Activated CD4-positive, alpha-beta T cell treated with anti-CD3 and anti-CD28 coated beads for 1 hour (primary cell): ENCODE measurements at places on chromosomes 16 and 17.
A peak's percentile ranks its signal among the peaks of the same experiment; 100 is the strongest.

GRCh38 chr17:61799812-61800484, 63.4 kb downstream of the BRIP1 start:
- no peak for DNase-seq

- DNase-seq, result no peak
These were observed 49.9 kb downstream of the MAP1LC3B start for GRCh38 chr16:87441886-87442580.

DNA sequence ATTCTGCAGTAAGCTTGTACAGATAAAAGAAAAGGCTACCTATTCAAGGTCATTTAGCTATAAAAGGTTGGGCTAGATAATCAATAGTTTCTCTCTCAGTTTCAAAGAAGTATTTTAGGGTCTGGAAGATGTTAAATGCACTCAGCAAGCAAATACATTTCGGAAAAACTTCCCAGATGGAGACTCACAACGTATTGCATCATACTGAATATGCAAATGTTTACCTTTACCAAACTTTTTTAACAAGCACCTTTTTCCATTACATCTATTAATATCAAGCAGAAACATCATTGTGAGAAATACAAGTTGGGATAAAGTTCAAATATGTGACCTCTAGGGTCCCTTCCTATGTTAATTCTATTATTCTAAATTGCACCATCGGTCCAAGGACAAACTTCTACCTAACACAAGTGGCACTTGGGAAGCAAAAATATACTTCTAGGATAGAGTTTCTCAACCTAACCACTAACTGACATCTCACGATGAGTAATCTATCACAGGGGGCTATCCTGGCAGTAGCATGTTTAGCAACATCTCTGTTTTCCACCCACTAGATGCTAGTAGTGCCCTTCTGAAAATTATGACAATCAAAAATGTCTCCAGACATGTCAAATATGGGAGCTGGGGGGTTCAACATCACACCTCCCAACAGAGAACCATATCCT, 14.5 kb downstream of the KANSL1 start:
- DNase-seq, result no peak

- no peak for DNase-seq
These were observed 56.7 kb upstream of the SIAH1 start for GRCh38 chr16:48441863-48442279.

DNA sequence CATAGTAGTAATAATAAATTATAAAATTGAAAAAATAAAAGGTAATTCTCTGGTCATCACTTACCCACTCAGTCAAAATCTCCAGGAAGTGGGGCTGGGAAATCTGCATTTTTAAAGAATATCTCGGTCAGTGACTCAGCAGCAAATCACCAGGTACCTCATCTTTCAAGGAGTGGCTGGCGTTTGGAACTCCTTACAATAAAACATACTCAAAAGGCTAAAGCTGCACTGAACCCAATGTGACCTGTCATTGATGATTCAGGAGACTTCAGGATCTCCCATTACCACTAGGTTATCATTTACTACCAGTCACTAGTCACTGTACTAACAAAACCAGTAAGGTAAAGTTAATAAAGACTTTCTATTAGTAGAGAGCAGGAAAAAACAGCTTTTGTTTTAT, 21.5 kb upstream of the RFFL start:
- no peak for DNase-seq

DNA sequence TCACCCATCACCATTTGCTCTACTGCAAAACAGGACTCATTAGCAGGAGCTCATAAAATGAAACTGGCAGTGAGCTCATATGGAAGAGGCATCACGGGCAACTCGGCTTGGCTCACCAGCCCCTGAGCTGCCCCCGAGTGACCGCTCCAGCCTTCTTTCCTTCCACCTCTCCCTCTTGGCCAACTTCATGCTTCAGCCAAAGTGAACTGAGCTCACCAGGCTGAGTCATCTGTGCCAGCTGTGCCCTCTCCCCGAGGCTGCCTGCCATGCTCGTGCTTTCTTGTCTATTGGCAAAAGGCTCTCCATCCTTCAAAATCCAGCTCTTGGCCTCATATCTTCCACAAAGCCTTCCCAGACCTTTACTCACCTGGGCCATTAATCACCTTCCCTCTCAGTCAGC, 391.4 kb downstream of the WWOX start:
- no peak for DNase-seq

DNA sequence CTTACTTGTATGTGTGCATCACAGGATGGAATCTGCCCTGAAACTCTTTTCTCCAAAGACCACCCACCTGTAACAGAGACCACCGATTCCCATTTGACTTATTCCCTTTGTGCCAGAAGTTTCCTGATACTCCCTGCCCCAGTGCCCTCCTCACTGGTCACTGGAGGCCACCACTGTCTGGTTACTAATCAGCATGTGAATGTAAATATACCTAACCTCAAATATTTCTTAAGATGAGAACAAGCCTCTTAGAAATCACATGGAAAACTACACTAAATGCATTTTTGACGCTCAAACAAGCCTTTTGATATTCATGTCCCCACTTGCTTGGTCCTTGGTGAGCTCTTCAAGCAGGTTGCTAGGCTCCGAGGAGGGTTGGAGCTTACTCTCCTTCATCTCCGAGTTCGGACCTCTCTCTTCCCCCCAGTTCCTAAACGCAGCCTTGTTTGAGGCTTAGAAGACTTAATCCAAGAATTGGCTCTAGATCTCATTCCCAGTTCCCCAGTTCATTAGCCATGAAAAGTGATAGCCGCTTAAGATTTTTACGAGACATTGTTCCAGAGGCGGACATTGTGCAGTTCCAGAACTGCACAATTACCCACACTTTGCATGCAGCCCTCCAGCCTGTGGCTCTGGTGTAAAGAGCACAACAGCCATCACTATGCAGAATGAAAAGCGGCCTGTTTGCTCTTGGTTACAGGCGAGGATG, 579.2 kb upstream of the PSMD7 start:
- no peak for DNase-seq

DNA sequence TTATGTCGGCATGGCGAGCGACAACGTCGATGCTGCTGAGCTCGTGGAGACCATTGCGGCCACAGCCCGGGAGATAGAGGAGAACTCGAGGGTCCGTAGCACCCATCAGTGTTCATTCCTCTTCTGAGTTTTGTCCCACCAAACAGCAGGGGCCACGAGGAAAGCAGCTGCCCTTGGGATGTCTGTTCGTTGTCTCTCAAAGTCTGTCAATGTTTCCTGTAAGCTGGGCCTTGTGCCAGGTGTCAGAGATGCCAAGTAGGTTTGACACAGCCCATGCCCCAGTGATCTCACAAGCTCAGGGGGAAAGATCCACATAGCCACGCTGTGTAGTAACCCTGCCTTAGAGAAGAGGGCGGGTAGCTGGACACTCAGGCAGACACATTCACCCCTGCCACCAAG, 22.6 kb downstream of the NTAN1 start:
- DNase-seq, result no peak

GRCh38 chr16:25066426-25066746, 45.2 kb upstream of the LCMT1 start:
- DNase-seq, result no peak

DNA sequence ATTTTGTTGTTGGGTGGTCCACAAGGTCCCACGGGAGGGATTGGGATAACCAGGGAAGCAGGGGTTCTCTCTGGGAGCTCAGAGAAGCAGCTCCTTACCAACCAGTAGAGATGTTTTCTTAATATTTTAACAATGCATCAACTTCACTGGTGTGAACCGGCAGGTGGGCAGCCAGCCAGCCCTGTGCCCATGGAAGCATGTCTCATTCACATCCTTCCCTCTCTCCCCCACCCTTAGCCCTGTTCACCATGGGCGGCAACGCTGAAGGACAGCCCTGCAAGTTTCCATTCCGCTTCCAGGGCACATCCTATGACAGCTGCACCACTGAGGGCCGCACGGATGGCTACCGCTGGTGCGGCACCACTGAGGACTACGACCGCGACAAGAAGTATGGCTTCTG, 9.3 kb downstream of the MMP2 start:
- no peak for DNase-seq

DNA sequence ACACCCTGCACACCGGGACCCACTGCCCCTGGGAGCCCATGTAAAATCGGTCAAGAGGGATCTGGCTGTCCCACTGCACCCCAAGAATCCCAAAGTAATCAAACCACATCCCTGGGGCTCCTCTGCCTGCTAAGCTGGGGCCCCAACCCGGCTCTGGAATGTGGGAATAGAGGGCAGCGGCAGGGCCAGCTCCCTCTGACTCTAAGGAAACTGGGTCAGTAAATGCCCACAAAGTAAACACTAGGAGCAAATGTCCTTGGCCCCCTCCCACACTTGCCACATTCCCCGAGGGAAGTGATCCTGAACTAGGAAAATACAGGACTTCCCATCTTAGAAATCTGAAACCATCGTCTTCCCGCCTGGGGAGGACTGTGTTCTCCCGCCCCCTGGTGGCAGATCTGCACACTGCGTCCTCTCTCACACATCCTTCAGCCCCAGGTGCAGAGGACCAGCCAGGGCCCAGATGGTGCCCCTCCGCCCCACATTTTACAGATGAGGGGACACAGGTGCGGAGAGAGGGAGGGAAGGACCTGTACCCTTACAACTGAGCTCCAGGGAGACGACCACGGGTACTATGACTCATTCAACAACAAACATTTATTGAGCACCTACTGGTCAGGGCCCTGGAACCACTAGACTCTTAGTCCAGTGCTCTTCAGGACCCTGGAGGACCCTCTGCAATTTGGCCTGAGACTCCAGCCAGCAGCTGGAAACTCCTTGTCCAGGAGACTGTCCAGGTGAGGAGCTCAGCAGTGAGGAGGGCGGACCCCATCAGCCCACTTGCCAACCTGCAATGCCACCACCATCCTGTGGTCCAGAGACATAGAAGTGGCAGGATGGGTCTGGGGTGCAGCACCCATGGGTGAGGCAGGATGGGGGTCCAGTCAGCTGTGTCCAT, 10.1 kb downstream of the P3H4 start:
- DNase-seq, result peak; percentile 64

- DNase-seq, result no peak
These were observed 5.1 kb downstream of the LDAF1 start for GRCh38 chr16:21163576-21163975.

DNA sequence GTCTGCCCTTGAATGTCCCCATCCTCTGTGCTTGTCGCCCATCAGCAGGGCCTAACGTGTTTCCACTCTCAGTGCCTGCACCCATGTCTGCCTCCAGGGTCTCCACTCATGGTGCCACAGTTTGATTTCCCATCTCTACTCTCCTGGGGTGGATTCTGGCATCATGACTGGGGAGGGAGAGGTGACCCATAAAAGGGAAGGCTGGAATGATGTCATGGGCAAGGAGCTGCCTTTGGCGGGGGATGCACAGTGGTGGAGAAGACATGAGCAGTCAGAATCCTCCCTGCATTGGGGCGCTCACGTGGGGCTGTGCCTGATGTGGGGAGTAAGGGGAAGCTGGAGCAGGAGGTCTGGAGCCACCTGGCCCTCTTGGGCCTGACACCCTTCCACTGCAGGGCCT, 100.9 kb downstream of the USP22 start:
- DNase-seq, result no peak

GRCh38 chr17:49108318-49108717, 24.3 kb upstream of the B4GALNT2 start:
- DNase-seq, result no peak

DNA sequence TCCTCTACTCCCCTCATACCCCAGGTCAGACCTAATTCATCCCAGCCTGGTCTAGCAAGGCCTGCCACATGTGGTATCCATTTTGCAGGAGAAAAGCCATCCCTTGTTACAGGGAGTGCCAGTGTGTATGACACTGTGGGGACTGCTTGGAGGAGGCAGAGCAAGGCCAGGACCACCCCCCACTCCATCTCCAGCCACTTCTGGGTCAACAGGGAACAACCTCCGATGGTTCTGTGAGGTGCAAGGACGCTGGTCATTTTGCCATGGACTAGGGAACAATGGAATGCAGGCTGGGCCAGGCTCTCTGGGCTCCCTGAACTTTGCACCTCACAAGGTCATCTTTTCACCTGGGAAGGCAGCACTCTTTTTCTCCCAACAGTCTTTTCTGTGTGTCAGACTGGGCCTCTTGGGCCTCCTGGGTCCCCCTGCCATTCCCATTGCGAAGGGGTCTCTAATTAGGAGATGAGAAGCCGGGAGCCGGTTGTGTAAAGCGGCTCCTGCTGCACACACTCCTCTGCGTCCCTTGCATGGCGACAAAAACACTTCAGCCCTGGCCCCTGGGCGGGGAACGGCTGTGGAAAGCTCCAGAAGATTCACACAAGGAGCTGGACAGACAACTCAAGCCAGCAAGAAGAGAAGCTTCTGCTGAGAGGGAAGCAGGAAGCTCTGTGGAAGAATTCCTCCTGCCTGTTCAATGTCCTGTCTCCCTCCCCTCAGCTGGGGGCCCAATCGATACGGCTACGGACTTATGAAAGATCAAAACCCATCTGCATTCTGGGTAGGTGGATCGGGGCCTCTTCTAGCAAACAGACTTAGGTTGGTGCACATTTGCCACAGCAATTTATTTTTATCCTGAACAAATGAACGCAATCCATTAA, 38.5 kb upstream of the MTSS2 start:
- no peak for DNase-seq

GRCh38 chr17:75342996-75343395, 53.8 kb upstream of the SLC25A19 start:
- no peak for DNase-seq

DNA sequence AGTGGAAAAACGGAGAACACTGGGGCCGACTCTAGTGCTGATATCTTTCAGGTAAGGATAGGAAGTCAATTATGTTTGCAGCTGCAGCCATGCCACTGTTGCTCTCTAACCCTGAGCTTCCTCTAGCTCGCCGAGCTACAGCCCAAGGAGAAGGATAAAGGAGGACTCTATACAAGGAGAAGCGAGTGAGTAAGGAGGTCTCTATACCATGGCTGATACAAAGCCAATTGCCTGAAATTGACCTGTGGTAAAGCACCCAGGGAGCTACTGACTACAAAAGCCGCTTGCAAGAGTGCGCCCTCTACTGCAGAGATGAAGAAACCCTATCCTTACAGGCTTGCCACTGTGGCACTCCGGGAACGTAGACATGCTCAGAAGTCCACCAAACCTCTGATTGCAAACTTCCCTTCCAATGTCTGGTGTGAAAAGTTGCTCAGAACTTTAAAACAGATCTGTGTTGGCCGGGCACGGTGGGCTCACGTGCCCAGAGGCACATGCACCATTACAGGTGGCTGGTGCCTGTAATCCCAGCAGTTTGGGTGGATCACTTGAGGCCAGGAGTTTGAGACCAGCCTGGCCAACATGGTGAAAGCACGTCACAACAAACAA, 10.8 kb upstream of the SLC46A1 start:
- peak; percentile 25 for DNase-seq

DNA sequence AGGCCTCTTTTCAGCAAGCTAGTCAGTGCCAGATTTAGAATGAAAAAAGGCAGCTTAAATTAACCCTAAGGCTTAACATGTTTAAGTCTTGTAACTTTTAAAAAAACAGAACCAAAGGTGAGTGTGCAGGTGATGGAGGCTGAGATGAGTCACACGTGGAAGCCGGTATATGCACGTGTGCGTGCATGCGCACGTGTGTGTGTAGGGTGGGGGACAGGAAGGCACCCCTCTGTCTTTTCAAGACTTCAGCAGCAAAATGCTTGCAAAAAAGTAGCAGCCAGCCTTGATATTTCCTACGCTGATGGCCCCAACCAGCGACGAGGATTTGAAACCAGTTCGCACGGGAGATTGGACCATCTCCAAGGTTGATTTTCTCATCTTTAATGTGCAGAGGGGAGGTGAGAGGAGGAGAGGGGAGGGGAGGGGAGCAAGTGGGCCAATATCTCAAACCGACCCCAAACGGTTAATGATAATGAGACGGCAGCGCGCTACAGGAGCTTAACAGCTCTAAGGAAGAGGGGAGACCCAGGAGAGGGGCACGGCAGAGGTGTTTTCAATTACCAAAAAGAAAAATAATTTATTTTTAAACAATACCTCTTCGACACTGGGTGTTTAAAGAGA, 154.7 kb downstream of the ZNF423 start:
- no peak for DNase-seq
